ENCODE measurements at places on chromosomes 7 and 10.

DNA sequence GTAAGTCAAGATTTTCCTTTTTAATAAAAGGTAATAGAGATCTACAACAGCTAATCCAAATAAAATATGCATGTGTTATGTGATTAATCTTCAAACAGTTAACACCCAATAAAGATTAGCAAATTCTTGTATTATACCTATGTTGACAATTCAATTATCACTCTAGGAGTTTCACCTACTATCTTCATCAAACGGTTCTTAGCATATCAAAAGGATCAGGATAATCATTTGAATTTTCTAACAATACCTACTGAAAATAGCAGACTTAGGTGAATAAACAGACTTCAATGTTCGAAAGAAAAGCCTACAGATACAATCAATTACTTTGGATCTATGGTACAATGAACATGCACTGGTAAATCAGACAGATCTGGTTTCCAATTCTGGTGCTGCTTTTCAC lies 268.3 kb downstream of the CACNA2D1 start:
- DNase-seq = no peak

- DNase-seq = no peak
These were observed 170.6 kb downstream of the ARHGAP21 start for GRCh38 chr10:24553051-24553612.

GRCh38 chr10:79050896-79051555 lies 17.7 kb upstream of the ZMIZ1 start:
- DNase-seq = no peak

DNA sequence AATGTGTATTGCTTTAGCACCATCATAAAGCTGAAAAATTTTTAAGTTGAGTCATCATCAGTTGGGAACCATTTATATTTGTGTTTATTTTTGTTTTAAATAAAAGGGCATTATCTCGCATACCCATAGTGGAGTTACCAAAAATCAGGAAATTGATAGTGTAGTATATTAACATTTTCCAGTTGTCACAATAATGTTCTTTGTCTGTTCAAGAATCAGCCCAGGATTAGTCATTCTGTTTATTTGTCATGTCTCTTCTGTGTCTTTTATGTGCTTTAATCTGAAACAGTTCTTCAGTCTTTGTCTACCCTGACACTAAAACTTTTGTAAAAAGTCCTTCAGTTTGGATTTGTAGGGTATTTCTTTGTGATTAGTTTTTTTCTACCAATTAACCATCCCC lies 827.8 kb upstream of the ZWINT start:
- DNase-seq = no peak

DNA sequence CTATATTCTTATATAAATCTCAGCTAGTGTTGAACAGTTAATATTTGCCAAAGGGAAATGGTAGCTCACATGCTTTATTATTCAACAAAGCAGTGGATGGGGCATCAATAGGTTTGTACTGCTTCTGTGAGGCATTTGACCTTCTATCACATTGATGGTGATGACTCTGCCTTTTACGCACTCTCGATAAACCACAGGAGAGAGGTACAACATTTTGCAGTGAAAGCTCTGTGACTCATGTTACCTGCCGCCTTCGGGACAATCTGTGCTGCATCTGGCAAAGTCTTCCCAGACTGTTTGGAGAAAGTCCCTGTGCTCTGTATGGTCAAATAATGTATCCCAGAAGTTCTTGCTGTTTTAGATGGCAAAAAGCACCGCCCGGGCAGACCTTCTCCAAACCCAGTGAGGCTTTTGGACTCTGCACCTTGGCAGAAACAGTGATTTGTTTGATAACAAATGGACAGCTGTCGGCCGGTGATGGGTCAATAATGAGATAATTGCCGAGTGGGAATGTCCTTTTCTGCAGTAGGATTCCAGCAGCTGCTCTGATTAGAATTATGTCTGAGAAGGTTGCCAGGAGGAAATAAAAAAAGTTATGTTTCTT lies 61.0 kb downstream of the PLPP4 start:
- no peak for DNase-seq

- DNase-seq = no peak
These were observed 91.3 kb downstream of the KIAA1549 start for GRCh38 chr7:138889582-138890498.
